Activated T-helper 2 cell treated with anti-CD3 and anti-CD28 coated beads, Interferon-gamma antibody, Interleukin-2, Interleukin-4, amounts not matched to agents 10 μg/mL and 5 μg/mL and 100 μg/mL, durations not matched to agents 14 hours and 24 hours and 36 hours (primary cell): ENCODE measurements at places on chromosomes 12 and 14.

- no peak for DNase-seq
Observed at GRCh38 chr12:77160931-77161330, 95.6 kb upstream of the E2F7 start.

DNA sequence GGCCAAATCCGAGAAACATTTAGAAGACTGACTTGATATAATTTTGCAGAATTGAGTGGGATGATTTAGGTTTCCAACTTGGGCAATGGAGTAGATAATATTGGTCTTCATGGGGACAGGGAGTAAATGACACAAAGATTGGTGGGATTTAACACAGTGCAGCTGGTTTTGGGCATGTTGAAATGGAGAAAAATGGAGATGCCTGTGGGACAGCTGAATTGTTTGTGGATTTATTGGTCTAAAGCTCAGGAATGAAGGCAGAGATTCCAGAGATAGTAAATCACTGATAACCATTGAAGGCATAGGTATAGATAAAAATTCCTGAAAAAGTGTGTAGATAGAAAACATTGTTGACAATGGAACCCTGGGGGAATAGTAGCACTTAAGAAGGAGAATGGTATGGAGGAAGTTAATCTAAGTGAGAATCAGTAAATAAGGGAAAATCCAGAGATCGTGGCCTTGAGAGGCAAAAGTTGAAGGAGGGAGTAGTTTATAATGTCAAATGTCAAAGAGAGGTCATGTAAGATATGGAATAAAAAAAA, 120.9 kb upstream of the ATP2B1 start:
- DNase-seq, result no peak

DNA sequence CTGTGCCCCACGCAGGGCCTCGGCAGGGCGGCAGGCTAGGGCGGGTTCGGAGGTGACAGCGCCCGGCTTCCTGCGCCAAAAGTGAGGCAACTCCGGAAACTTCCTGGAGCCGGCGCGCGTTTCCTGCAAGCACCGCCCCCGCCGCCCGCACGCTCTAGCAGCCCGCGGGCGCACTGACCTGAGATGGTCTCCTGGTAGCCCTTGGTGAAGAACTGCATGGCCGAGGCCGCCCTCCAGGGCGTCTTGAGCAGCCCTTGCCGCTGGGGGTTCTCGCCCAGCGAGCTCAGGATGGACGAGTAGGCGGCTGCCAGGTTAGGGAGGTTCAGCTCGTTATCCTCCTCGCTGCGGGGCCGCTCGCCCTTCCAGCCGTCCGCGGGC, 494 bp downstream of the GCH1 start:
- peak; percentile 78 for DNase-seq

- no peak for DNase-seq
Observed at GRCh38 chr14:24837280-24838046, 203.5 kb upstream of the GZMB start.

GRCh38 chr12:123744836-123745235, 17.3 kb upstream of the DNAH10 start:
- DNase-seq, result no peak

DNA sequence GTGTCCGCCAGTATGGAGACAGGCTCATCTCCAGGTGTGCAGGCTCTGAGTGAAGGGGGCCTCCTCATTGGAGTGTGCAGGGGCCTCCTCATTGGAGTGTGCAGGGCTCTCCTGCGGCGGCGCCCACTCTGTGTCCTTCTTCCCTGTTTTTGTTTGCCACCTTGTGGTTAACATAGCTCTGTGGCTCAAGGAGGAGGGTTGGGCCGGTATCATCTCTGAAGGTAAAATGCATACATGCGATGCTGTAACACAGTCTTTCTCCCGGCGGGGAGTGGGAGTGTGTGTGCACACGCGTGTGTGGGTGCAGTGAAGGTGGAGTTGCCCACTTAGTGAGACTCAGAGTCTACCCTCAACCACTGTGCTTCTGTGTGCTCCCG, 429.4 kb downstream of the ZFP36L1 start:
- no peak for DNase-seq

- DNase-seq, result no peak
Observed at GRCh38 chr14:88064841-88065240, 59.9 kb downstream of the GPR65 start.

GRCh38 chr12:121227294-121227693, 17.4 kb downstream of the P2RX4 start:
- DNase-seq, result no peak
